ENCODE measurements at places on chromosomes 12 and 14.
A peak's percentile ranks its signal among the peaks of the same experiment; 100 is the strongest.

- DNase-seq: no peak
Measured at GRCh38 chr14:74551431-74552371, 58.1 kb downstream of the ISCA2 start.

DNA sequence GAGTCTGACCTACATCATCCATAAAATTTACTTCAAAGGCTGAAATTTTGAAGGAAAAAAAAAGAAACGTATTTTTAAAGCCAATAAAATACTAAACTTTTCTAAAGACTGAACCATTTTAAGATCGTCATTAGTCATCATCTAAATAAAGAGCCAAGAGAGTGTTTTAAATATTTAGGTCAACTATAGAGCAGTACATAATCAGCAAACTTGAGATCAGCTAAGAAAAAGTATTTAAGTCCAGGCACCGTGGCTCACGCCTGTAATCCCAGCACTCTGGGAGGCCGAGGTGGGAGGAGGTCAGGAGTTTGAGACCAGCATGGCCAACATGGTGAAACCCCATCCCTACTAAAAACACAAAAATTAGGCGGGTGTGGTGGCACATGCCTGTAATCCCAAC is 35.5 kb downstream of the HECTD1 start:
- DNase-seq: no peak

- peak; percentile 60 for DNase-seq
Measured at GRCh38 chr14:85529803-85530574, at the start of gene FLRT2. Gene FLRT2 (plus strand): TSS chr14:85530144. CDS start chr14:85621515, 91,371 bp downstream.

- DNase-seq: peak; percentile 87
Measured at GRCh38 chr12:55681142-55682077, 26.3 kb downstream of the ITGA7 start.

- no peak for DNase-seq
Measured at GRCh38 chr14:52267501-52268278, at the start of gene PTGDR. Gene PTGDR (plus strand): TSS chr14:52267698. CDS start chr14:52267815, 117 bp downstream.

- no peak for DNase-seq
Measured at GRCh38 chr12:33317746-33318145, 121.9 kb downstream of the SYT10 start.

All from right lobe of liver (tissue), 6 donors.